Activated T-helper 1 cell treated with Interleukin-2 at 50 U/mL for 16 hours (primary cell): ENCODE measurements at places on chromosomes 1 and 21.
A peak's percentile ranks its signal among the peaks of the same experiment; 100 is the strongest.

DNA sequence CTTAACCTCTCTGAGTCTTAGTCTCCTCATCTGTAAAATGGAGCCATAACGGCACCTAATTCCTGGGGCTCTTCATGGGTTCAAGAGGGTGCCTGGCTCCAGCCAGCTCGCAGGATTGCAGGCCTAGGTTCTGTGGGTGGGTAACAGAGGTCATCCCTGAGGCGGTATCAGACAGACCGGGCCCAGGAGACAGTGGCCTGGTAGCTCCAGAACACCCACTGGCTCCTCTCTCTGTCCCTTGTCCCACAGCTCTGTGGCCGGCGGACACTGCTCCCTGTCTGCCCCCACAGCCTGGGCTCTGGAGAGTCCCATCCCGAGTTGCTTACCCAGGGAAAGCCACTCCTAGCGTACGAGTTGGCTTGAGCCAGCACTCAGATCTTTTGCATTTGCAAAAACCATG is 150.3 kb downstream of the PEX14 start:
- DNase-seq, result no peak

DNA sequence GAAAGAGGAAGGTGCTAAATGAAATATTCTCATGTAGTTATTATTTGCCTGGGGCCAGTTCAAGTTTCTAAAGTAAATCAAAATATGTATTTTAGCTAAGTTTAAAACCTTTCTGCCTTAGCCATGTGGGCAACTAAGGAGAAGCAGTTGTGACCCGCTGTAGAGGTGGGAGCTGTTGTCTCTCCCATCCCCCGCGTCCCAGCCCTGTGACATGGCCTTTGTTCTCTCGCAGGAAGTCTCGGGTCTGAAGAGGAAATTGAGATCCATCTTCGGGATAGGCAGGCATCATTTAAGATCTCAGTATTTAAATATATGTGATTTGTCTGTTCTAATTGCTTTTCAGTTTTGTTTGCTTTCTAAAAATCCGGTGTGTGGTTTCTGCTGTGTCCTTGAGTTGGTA is 121.5 kb downstream of the CAMTA1 start:
- DNase-seq, result no peak

DNA sequence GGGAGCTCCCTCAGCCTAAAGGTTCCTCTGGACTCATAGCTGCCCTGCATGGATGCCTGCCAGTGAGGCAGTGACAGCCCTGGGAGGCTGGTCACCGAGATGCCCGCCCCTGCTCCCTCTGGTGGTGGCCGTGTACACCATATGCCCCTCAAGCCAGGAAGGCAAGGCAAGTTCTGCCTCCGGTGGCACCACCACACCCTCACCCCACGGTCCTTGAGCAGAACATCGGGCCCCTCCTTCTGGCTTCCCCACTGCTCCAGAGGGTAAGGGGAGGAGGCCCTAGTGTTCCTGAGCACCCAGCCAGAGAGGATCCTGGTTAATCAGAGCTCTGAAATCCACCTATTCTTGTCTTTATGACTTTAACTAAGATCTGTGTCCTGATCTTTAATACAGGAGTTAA is 1.5 kb upstream of the S100A14 start:
- peak; percentile 56 for DNase-seq

GRCh38 chr1:173295391-173295790 is 88.3 kb upstream of the TNFSF4 start:
- DNase-seq, result no peak

- no peak for DNase-seq
Measured at GRCh38 chr1:230792691-230793462, 45.7 kb downstream of the CAPN9 start.

- no peak for DNase-seq
Measured at GRCh38 chr1:22971611-22972405, 858 bp downstream of the LACTBL1 start.

DNA sequence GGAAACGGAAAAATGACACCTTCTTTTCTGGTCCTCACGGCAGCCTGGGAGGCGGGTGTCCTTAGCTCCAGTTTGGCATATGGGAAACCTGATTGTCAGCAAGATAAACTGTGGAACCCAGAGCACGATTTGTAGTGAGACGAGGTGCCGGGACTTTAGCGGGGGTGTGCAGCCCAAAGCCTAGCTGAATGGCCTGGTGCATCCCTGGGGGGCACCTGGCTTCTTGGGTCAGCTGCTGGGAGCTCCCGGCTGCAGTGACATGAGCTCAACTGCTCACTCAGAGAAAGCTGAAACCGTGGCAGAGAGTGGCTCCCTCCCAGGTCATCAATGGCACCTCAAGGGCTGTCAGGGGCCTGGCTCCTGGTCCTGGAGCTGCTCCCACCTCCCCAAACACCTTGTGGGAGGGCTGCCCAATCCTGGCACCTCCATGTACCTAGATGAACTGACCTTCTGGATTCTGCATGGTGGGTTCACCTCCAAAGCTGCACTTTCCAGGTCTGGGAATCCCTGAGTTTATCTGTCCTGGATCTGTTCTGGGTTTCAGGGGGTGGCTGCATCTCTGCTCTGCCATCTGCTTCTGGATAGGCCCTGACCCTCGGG is 260.5 kb downstream of the MATN1 start:
- no peak for DNase-seq

- DNase-seq, result no peak
Measured at GRCh38 chr1:224749916-224750315, 133.8 kb downstream of the CNIH3 start.

GRCh38 chr1:72253132-72253531 is 29.2 kb downstream of the NEGR1 start:
- no peak for DNase-seq

DNA sequence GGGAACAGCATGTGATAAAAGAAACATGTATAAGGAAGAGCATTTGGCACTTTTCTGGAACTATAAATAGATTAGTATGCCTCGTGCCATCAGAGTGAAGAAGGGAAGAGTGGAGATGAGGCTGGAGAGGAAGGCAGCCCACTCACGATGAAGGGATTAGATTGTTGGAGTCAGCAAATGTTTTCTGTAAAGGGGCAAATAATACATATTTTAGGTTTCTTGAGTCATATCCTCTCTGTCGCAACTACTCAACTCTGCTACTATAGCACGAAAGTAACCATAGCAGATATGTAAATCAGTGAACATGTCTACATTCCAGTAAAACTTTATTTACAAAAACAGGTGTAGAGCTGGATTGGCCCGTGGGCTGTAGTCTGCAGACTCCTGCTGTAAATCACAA is 147.8 kb downstream of the TENT5C start:
- DNase-seq, result no peak

DNA sequence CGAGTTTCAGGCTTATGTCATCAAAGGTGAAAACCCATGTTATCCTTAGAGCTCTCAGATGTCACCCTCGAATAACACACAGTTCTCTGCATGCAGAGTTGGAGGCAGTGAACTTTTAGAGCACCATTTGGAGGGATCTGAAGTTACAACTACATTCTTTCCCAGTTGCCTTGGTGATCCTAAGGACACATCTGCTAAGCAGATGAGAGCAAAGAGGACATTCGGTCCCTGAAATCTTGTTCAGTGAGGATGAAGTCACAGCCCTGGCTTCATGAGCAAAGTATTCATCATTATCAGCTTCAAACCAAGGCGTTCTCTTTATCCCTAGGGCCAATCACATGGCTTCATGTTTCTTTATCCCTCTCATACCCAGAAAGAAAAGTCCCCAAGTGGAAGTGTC is 23.1 kb upstream of the MCOLN2 start:
- DNase-seq, result no peak

DNA sequence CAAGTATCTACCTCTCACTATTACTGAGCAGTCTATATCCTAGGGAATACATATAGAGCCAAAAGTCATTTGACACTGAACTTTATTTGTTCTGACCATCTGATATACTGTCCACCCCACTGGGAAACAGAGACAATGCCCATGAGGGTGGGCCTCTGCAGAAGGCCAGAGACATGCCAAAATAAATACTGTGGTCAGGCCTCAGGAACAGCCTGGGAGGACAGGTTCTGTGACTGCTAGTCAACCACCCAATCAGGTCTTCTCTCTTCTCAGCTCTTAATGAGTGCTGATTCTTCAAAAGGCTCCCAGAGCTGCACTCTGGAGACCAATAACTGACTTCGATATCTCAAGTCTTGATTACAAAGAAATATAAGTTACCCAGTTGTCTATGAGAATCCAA is 5.5 kb upstream of the ANKRD35 start:
- no peak for DNase-seq

- no peak for DNase-seq
Measured at GRCh38 chr1:181351740-181352139, 131.6 kb upstream of the CACNA1E start.

DNA sequence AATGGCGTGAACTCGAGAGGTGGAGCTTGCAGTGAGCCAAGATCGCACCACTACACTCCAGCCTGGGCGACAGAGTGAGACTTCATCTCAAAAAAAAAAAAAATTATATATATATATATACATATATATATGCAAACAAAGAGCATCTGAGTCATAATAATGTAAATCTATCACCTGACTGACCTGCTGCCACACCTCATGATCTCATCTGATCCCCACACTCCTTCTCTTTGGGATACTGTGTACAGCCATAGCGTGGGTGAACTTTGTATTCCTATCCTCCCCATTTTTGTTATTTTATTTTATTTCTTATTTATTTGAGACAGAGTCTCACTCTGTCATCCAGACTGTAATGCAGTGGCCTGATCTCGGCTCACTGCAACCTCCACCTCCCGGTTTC is 2.6 kb upstream of the HDAC1 start:
- DNase-seq, result no peak

DNA sequence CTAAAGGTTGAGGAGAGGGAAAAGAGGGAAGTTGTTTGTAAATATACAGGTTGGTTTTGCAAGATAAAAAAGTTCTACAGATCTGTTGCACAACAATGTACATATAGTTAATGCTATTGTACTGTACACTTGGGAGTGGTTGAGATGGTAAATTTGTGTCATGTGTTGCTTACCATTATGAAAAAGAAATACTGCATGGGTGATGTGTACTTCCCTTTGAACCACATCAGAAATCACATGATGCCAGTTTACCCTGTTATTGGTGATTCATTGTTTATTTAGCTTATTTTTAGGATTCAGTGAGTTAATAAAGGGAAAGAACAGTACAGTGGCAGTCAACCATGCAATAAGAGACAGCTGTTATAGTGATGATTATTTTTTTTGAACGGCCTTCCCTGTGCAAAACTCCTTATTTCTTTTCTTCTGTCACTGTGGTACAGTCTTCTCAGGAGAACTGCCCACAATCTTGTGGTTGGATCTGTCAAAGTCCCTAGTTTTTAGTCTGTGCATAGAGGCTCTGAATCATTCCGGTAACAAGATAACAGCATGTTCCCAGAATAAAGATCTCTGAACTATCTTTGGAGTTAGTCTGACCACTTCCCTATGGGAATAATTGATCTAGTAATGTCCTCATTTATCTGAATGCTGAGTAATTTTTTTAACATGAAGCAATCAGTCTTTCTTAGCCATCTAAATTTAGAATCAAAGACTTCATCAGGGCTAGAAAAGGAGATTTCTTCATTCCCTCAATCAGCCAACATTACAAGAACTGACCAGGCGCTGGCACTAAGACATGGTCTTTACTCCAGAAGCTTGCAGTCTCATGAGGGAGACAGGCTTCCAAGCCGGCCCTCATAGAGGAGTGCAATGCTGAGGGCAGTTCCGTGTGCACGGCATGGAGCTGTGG is 84.2 kb downstream of the SH3GLB1 start:
- no peak for DNase-seq

DNA sequence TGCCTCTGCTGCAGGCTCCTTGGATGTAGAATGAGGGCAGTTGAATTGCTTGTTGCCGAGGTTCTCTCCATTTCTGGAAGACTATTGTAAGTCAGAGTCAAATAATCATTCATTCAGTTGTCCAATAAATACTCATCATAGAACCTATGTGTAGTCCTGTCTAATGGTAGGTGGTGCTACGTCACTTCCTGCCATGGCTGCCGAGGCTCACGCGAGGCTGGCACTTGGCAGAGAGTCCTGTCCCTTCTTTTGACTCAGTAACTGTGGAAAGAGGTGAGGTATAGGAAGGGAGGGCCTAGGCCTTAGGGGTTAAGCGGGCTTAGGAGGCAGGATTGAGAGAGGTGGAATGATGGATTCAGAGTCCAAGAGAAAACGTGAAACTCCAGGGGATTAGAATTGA is 9.7 kb downstream of the ADARB1 start:
- DNase-seq, result no peak

- DNase-seq, result no peak
Measured at GRCh38 chr21:26470351-26471098, 102.6 kb downstream of the CYYR1 start.

DNA sequence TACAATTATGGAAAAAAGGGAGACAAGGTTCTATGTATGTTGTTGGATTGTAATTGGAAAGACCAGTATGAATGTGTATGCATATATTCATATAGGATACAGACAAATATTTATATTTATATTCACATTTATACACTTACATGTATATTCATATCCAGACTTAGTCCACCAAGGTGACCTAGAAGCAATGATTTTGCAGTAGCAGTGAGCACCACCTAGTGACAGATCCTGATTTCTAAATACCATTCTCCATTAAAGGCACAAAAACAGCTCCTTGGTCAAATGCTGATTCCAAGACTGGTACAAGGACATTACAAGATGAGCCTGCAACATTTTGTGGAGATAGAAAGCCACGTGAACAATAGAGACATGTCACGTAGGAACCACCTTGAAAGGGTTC is 153.4 kb downstream of the SDCCAG8 start:
- DNase-seq, result no peak

DNA sequence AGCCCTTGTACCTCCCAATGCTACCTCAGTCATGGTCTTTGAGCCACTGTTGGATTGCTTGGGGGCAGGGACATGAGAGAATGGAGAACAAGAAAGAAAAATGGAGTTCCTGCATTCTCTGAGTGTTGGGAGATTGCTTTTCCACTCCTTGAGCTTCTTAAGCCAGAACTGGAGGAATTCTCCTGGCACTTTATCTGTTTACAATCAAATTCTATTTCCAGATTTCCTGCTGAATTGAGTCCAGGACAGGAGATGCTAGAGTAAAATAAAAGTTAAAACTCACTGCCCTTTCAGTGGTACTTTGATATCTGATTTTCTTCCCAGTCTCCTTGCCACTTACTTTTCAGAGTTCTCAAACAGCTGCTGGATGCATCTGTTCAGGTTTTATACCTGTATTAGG is 24.4 kb upstream of the DEPDC1 start:
- DNase-seq, result no peak
